ENCODE measurements at places on chromosomes 16 and 17.

- DNase-seq = no peak
Observed at GRCh38 chr17:74842146-74842598, 17.5 kb downstream of the GRIN2C start.

DNA sequence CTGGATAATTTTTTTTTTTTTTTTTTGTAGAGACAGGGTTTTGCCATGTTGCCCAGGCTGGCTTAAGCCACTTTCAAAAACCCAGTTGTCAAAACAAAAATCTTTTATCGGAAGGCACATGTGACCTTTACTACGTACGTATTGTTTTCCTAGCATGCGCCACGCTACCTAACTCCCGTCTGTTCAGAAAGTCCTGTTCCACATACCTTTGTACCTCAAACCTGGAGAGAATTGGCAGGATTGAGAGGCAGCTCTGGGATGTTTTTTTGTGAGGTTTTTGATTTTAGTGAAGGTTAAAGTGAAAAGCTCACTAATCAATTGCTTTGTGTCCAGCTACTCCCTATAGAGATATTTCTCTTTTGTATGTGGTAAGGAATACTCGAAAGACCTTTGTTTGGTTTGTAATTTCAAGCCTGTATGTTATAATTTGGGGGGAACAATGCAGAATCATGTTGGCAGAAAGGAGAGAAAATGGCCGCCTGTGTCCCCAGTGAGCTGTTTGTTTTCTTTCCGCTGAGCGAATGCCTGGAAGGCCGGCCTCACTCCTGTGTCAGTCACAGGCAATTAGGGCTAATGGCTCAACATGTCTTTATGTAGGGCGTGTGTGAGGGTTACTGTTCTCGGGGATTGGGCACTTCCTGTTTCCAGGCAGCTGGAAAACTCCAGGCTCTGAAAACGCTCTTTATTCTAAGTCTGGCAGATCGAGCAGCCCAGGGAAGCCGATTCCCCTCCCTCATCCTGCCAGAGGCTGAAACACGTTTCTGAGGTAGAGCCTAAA, 60.8 kb upstream of the CLEC18A start:
- no peak for DNase-seq

- DNase-seq = no peak
Observed at GRCh38 chr17:39096508-39097149, 54.8 kb downstream of the PLXDC1 start.

DNA sequence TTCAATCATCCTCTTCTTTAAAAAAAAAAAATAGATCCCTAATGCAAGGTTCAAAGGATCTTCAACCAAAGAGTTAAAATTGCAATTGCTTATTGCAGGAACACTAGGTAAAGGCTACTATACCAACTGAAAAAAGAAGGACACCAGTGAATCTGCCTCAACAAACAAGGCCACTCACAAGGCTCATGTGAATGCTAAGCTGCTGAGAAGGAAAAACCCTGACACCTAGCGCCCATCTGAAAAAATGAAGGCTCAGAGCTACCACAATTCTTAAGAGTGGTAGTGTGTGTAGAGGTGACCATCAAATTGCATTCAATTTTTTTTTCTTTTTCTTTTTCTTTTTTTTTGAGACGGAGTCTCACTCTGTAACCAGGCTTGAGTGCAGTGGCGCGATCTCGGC, 201.6 kb upstream of the C17orf78 start:
- DNase-seq = no peak

GRCh38 chr17:36686123-36686669, 84.8 kb downstream of the MRM1 start:
- DNase-seq = no peak

GRCh38 chr16:87080571-87081167, 236.5 kb downstream of the C16orf95 start:
- DNase-seq = no peak

GRCh38 chr16:22091721-22092120, 620 bp upstream of the VWA3A start:
- no peak for DNase-seq

Data from cortex of kidney (tissue), 1 donor.